ENCODE measurements at places on chromosomes 12 and 14.
A peak's percentile ranks its signal among the peaks of the same experiment; 100 is the strongest.

GRCh38 chr12:91973813-91974212 is 171.8 kb downstream of the BTG1 start:
- DNase-seq: no peak

- peak; percentile 12 for DNase-seq
These were observed 1.1 kb downstream of the NUMB start for GRCh38 chr14:73457041-73457923.

DNA sequence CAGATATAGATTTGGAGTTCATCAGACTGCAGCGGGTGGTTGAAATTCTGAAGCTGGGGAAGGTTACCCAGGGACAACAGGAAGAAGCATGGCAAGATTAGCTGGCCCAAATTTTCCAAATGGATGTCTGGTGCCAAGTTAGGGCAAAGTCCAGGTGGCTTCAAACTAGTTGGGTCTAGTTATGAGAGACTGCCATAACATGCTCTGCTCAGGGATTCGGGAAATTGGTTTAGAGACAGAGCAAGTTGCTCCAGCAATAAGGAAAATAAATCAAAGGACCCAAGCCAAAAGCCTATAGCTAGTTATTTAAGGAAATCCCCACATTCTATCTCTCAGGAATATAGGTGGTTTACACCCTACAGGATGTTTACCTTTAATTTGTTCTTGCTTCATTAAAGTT is 125.7 kb upstream of the BTG1 start:
- no peak for DNase-seq

DNA sequence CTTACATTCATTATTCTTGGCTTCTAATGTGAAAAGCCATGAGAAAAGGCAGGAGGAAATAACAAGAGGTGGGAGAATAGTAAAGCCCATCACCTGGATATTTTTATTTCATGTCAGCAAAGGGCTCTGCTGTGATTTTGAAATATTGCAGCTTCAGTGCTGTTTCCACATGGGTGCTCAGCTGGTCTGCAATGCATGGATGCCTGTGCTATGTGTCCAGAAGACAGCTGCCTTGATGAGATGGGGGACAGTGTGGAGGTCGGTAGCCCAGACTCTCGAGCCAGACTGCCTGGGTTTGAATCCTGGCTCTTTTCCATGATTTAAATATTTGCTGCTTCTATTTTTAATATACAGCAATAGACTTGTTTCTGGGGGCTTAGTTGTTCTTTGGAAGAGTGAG is 477.5 kb upstream of the GARIN6 start:
- DNase-seq: no peak

DNA sequence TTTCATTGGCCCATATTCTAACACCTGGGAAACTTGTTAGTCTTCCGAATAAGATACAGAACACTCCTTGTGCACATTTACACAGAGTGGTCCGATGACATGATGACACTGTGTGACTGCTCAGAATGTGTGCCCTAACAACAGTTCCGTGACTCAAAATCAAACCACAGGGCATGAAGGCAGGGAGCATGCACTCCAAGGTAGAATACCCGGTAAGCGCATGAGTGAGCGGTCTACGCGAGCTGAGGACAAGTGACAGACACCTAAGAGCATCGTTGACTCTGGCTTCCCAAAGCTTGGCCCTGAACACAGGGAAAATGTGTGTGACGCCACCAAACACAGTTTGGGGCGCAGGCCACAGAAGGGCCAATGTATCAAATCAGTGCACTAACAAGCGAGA is 18.6 kb downstream of the CLIP1 start:
- DNase-seq: peak; percentile 23

DNA sequence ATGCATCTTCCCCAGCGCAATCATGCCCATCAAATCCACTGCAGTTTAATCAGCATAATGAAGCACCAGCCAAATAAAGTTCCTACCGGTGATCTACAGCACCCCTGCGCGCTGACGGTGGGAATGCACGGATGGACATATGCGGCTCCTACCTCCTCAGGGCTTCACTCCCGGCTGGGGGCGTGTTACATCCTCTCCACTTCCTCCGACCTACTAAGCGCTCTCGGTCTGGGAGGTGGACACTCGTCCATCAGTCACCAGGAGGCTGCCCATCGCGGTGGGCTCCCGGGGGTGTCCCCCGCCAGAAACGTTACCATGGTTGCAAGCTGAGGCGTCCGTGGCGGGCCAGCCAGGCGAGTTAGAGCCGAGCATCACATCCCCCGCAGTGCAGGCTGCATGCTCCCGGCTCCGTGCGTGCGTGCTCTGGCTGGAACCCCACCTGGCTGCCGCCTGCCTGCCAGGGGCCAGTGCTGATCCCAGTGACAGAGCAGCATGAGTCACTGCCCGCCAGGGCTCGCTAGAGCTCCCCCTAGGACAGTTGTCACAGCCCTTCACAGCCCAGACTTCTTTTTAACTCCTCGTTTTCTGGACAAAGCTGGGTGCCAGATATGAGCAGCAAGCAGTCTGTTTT is 73.0 kb downstream of the CIT start:
- no peak for DNase-seq

GRCh38 chr14:99616832-99617800 is 13.1 kb upstream of the CCDC85C start:
- no peak for DNase-seq

GRCh38 chr12:122949405-122949804 is 16.9 kb downstream of the ABCB9 start:
- DNase-seq: no peak

GRCh38 chr12:48817873-48818830 is at the start of gene CACNB3:
TSS of gene CACNB3 (plus strand) at chr12:48818496. CDS start at chr12:48818930, 434 bp downstream.
- DNase-seq: peak; percentile 74

GRCh38 chr12:116384691-116385485 is 107.4 kb upstream of the MED13L start:
- peak; percentile 8 for DNase-seq

- DNase-seq: no peak
These were observed 24.0 kb downstream of the BHLHE41 start for GRCh38 chr12:26100666-26101349.

DNA sequence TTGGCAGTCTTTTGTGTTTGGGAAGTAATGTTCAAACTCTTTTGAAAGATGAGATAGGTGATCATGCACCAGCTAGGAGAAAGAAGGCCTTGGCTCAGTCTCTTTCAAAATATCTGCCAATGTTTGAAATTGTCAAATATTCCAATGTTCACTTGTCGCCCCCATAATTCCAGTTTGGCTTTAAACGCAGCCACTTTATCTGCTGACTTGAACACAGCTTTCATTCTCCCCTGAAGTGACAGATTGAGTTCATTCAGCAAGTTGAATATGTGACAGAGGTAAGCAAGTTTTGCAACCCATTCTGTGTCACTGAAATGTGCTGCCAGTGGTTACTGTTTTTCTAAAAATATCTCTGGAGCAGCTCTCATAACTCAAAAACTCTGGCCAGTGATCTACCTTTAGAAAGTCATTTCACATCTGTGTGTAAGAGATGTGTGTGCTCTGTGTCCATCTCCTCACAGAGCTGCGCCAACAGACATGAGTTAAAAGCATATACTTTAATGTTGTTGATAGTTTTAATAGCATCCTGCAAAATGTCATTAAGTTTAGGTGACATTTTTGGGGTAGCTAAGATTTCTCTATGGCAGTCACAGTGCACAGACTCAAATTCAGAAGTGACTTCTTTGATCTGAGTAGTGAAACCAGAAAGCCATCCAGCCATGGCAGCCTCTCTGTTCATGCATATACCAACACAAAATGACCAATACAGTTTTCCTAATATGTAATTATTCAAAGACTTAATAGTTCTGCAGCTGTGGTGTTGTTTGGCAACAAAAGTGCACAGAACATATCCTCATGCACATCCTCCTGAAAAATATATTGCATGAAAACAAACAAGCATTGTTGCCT is 614.3 kb upstream of the MIS18BP1 start:
- DNase-seq: no peak

GRCh38 chr12:4252601-4253000 is 21.0 kb upstream of the CCND2 start:
- no peak for DNase-seq

GRCh38 chr12:92105676-92106075 is 40.0 kb downstream of the BTG1 start:
- no peak for DNase-seq

DNA sequence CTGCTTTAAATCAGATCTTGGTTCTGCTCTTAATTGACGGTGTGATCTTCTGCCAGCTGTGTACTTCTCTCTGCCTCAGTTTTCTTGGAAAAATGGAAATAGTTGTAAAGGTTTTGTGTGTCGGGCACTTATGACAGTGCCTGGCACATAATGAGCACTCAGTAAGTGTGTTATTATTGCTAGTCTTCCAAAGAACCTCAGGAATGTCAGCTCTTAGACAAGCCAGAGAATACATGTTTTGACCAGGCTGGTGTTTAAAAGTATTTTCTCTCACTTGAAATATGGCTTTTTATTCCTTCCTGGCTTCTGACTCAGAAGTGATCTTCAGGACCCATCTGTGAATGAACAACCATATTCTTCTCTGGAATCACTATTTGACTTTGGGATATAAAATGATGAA is 304.1 kb downstream of the SNAPC1 start:
- no peak for DNase-seq

DNA sequence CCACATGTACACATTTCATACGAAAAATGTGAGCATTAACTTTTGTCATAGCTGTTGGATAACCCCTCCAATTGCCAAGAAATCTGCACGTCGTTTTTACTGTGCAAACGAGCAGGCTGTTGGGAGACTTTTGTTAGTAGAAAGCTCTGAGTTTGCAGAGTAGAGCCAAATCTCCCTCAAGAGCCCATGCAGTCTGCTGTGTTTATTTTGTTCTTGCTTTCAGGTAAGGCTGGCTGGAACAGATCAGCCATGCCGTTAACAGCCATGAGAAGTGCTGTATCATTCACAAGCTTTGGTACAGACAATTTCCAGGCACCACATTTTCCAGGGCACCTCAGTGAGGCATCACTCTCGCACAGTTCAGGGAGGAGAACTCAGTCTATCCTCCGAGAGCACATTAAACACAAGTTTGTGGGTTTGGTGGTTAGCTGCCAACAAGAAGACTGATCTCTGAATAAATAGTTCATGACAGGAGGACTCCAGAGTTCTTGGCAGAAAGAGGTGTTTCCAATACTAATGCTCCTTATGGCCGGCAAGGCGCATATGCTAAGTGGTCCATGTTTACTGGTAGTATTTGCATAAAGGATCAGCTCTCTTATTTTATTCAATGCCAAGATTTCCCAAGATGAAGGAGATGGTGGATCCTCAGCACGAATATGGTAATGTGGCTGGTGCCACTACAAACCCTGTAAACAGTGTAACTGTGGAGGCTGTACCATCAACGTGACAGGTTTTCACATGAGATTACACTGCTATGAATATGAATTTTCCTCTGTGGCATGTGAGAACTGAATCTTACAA is 30.3 kb upstream of the PELI2 start:
- no peak for DNase-seq

- no peak for DNase-seq
These were observed 105.4 kb upstream of the NOS1 start for GRCh38 chr12:117466677-117467362.

GRCh38 chr12:58529897-58530741 is 390.2 kb downstream of the LRIG3 start:
- DNase-seq: no peak

Data from activated CD4-positive, alpha-beta T cell treated with anti-CD3 and anti-CD28 coated beads, Interleukin-2, Interleukin-6, amounts not matched to agents 100 ng/mL and 50 ng/mL, durations not matched to agents 16 hours and 8 hours (primary cell).